ENCODE measurements at places on chromosomes 3 and 15. TPM values are rescaled to one million over a fixed set of nuclear protein-coding genes. Genes with fewer than 3 reads are reported as not detected.

Gene CHRM5
- not detected for total RNA-seq

Gene ANKRD34C
- not detected for total RNA-seq

Gene CCR9
- not detected for total RNA-seq

Gene ARRDC4
- 1.4 TPM for total RNA-seq

Gene THBS1
- 8.2 TPM for total RNA-seq

Gene ALCAM
- 24.2 TPM for total RNA-seq

Gene NUP210
- 14.9 TPM for total RNA-seq

Gene POLQ
- 5.6 TPM for total RNA-seq

Gene IFT122
- total RNA-seq = 8.6 TPM

Gene CFAP91
- not detected for total RNA-seq

Gene TMED3
- total RNA-seq = 394 TPM

Gene P2RY1
- 4.8 TPM for total RNA-seq

- no peak for DNase-seq
Observed at GRCh38 chr15:65827065-65827464, 35.0 kb upstream of the DENND4A start.

GRCh38 chr15:60423537-60423936 lies 25.8 kb upstream of the ANXA2 start:
- peak; percentile 71 for DNase-seq

- no peak for DNase-seq
Observed at GRCh38 chr3:37511463-37511920, 337.1 kb upstream of the LRRFIP2 start.

DNA sequence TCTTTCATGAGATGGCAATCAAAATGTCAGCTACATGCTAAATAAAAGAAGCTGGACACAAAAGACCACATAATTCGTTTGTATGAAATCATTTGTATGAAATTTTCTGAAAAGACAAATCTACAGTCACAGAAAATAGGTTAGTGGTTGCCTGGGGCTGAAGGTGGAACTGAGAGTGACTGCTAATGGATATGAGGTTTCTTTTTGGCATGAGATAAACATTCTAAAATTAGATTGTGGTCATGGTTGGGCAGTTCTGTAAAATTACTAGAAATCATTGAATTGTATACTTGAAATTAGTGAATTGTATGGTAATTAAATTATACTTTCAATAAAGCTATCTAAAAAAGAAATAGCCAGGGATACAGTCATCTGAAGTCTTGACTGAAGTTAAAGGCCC lies 2.7 kb upstream of the DMXL2 start:
- peak; percentile 6 for DNase-seq

GRCh38 chr3:179454887-179455286 lies 3.6 kb upstream of the GNB4 start:
- no peak for DNase-seq

DNA sequence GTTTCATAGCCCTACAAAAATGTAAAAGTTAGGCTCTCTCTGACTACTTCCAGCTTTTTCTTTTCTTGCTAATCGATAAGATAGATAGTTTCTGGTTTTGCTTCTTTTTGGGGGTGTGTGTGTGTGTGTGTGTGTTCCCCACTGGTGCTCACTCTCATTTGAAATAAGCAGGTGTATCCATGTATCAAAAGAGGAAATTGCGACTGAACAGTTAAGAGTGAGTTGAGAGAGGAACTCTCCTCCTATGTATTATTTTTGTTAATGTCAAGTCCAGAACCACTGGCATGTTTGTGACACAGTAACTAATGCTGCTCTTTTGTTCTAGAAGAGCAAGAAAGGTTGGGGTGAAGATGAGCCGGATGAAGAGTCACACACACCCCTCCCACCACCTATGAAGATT lies 96.7 kb upstream of the UMPS start:
- no peak for DNase-seq

DNA sequence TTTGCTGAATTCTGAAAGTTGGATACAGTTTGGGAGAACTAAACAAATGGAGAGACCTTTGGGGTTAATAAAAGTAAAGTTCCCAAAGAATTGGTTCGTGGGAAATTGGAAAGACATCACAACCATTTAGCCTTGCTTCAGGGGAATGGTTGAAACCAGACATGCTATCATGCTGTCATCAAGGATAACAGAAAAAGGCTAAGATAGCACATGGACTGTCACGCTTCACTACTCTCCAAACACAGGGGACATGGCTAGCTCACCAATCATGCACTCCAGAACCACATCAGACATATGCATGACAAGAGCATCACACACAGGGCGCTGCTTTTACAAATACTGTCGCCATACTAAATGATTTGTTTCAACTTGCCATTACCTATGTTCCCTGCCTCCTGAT lies 671.7 kb upstream of the ROBO1 start:
- DNase-seq = no peak

DNA sequence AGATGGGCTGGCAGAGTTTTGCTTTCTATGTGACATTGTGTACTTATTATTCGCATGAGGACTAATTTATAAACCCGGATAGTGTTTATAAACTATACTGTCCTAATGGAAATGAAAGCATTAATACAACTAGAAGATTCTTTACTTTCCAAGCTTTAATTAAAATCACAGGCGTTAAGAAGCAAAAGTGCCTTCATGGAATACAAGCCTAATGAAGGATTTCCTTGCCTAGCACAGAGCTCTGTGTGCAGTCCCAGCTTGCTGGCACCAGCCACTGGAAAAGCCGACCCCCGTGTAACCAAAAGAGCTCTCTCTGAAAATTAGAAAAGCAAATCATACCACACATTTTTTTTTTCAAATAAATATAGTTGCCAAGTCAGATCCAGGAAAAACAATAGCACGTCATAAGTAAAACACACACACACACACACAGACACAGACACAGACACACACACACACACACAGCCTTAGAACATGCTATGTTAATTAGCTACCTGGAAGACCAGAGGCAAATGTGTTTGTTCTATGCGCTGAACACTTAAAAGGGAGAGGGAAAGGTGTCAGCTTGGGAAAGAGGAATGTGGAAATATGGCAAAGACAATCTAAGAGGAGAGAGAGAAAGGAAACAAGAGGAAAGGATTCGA lies 1084.2 kb downstream of the TUSC7 start:
- no peak for DNase-seq

GRCh38 chr15:42045211-42045615 lies 24.4 kb upstream of the PLA2G4E start:
- DNase-seq = no peak

DNA sequence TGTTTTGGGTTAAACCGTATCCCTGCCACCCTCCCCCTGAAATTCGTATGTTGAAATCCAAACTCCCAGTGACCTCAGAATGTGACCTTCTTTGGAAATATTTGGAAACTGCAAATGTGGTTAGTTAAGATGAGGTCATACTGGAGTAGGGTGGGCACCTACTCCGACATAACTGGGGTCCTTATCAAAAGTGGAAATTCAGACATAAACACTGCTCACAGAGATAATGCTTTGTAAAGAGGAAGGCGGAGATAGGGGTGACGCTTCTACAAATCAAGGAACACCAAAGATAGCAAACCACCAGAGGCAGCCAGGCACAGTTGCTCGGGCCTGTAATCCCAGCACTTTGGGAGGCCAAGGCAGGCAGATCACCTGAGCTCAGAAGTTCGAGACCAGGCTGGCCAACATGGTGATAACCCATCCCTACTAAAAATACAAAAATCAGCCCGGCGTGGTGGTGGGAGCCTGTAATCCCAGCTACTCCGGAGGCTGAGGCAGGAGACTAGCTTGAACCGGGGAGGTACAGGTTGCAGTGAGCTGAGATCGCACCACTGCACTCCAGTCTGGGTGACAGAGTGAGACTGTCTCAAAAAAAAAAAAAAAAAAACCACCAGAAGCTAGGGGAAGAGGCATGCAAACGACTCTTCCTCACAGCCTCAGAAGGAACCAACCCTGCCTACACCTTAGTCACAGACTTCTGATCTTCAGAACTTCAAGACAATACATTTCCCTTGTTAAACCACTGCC lies 51.1 kb upstream of the CHD2 start:
- no peak for DNase-seq

DNA sequence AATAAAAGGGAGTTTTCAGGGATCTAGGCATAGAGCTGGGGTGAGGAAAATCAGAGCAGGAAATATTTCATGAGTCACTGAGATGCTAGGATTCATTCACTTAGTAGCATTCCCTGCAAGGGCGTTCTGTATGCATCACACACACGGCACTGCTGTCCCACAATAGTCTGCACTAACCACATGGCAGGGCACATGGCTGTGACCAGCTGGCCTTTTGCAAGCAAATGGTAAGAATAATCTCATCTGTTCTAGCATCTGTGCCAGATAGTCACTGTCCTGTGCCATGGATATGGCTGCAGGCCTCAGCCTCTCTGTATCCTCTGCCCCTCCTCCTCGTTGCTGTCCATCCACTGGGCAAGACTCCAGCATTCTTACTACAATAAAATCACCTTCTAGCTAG lies 37.8 kb downstream of the BOC start:
- DNase-seq = peak; percentile 10

DNA sequence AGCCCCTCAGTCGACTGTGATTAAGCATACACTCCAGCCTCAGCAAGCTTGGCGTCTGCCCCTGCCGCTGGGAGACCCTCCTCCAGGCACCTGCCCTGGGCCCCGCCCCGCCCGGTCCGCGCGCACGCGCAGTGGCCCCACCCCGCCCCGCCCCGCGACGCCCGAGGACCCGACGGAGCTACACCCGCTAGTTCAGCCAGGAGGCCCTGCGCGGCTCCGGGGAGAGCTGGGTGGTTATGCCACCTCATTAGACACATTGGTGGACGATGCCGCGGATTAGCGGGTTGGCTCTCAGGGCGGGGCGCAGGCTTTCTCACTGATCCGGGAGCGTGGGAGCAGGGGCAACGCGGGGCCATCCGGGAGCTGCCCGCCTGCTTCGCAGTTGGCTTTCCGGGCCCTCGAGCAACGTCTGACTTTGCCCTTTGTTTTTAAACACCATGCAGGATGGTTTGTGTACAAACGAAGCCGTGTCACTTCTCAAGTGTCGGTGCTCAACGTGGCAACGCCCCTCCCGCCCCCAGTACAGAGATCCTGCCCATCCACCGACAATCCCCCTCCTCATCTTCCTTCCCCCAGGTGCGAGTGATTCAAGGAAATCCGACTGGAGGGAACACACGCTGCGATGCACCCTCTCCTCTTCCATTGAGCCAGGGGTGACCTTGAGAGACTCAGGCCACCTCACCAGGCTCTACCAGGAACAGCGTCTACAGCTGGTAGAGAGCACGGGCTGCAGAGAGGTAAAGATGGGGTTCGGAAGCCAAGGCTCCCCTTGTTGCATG lies 109.3 kb downstream of the SHQ1 start:
- DNase-seq = peak; percentile 40

DNA sequence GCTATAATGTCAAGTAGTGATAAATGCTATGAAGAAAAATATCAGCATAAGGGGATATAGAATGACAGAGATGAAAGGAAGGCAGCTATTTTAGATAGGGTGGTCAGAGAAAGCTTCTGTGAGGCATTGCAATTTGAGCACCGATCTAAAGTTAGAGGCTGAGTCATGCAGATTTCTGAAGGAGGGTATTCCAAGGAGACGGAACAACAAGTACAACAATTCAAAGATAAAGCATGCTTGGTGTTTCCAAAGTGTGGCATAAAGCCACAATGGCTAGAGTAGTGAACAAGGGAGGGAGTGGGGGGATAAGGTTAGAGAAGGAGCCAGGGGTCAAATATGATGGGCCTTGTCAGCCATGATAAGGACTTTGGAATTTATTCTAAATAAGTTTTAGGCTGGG lies 71.9 kb downstream of the PFN2 start:
- no peak for DNase-seq

GRCh38 chr3:59820352-59820934 lies 770.6 kb upstream of the CFAP20DC start:
- DNase-seq = no peak

GRCh38 chr3:4754180-4755086 lies 224.8 kb upstream of the BHLHE40 start:
- no peak for DNase-seq

DNA sequence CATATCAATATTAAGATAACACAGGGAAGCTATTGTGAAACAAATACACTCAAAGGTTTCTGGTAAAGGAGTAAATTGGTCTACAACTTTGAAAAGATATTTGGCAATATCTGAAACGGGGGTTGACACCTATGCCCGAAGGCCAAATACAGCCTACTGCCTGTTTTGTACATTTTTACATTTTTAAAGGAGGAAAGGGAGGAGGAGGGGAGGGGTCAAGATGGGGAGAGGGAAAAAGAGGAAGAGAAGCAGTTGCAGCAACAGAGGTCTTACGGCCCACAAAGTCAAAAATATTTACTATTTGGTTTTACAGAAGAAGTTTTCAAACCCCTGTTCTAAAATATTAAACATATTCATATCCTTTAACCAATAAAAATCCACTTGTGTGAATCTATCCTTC lies 94.2 kb downstream of the FMN1 start:
- no peak for DNase-seq

DNA sequence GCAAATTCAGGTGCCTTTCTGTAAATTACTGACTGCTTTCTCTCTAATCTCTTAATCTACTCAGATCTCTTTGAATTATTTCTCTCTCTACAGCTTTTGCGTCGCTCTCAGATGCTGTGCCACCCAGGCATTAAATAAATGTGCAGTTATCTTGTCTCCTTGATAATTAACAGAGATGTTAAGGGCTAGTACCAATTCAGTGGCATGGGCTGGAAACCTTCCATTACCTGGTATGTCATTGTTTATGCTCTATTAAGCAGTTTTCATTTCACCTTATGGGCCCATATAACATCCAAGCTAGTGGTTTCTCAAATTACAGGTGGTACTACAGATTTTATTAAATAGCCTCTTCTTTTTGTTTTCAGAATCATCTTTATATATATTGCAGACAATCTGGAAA lies 66.0 kb downstream of the PEX5L start:
- DNase-seq = no peak

DNA sequence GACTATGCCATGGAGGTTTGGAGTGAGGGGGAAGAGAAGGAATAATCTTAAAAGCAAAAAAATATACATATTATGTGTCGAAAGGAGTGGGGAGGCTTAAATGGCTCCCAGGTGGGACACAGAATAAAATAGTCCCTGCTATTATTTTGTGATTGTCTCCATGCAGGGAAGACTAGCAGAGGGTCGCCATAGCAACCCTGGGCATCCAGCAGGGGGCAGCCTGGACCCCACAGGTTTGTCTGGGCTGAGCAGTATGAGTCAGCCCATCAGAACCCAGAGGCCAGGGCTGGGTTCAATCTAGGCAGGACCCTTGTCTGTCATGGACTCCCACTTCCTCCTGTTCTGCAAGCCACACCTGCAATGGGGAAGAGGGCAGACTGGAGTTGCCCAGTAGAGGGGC lies 17.6 kb upstream of the LINGO1 start:
- DNase-seq = peak; percentile 51

DNA sequence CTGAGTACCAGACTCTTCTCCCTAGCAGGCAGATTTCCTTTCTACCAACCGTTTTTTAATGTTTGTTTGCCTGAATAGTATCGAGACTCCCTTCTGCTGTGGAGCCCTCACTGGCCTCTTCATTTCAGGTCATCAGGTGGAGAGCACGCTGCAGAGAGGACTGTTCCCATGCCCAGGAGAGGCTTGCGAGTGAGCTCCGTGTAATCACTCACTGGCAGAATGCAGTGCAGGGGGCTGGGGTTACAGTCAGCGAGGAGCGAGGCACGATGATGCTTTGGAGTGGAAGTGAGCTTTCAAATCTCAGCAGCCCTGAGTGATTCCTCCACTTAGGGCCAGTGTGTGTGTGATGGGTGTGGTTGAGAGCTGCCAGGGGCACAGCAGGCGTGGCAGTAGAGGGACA lies 385.2 kb downstream of the SHQ1 start:
- no peak for DNase-seq
